Activated CD4-positive, CD25-positive, alpha-beta regulatory T cell (primary cell): ENCODE measurements at places on chromosomes 7 and 10.

GRCh38 chr10:112763916-112764520 lies 186.0 kb upstream of the TCF7L2 start:
- no peak for DNase-seq

DNA sequence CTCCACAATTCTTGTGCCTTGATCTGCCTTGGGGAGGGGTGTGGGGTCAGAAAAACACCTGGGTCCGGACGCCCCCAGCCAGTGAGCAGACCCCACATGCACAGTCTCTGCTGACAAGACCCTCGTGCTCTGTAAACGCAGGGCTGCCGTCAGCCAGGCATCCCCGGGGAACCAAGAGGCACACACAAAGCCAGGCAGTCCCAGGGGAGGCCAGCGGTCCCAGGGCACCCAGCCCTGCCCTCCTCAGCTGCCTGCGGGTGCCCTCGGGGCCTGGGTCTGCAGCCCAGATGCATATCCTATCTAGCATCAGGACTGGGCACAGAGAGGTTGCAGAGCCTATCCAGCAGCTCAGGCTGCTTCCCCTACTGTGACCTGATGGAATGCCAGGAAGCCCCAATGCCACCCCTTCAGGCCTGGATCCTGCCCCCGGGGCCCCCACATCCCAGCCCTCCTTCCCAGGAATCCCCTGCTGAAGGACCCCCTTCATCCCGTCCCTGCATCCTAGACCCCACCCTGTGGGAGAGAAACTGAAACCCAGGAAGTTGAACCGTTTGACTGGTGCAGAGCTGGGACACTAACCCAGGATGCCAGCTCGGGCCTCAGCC lies 92.4 kb downstream of the MICALL2 start:
- DNase-seq, result no peak

- no peak for DNase-seq
Measured at GRCh38 chr10:102948176-102948575, 30.1 kb downstream of the CNNM2 start.

DNA sequence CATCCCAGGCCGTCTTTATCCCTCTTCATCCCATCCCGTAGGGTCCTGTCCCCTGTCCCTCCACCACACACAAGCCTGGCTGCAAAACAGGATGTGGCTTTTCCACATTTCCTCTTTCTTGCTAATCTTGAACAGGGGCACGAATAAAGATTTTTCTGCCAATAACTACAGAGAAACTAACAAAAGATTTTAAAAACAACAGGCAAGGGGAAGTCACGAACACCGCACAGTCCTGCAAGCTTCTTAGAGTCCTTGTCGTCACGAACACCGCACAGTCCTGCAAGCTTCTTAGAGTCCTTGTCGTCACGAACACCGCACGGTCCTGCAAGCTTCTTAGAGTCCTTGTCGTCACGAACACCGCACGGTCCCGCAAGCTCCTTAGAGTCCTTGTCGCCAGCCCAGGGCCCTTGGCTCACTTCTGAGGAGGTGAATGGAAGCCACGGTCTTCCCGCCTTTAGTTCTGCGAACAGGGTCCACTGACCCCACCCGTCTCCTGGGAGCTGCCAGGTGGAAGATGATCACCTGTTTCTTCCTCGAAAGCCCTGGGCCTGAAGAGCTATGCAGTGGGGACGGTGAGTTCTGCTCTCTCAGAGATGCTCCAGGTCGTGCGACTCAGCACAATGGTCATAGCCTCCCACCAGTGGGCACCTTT lies 10.3 kb upstream of the INSIG1 start:
- DNase-seq, result no peak

DNA sequence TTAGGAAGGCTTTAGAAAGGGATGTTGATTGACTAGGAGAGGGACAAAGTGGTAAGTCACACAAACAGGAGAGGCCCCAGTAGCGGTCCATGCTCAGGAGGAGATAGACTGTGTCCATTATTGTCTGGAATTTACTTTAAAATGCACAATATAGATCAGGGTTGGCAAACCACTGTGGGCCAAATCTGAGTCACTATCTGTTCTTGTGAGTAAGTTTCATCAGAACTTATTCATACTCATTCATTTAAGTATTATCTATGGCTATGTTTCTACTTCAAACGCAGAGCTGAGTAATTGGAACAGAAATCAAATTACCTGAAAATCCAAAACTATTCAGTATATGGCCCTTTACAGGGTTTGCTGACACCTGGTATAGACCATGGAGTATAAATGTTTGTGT lies 166.5 kb downstream of the COL28A1 start:
- no peak for DNase-seq

GRCh38 chr7:100157334-100158228 lies 942 bp downstream of the TRAPPC14 start:
- DNase-seq, result no peak

GRCh38 chr7:20350518-20350951 lies 19.8 kb downstream of the ITGB8 start:
- no peak for DNase-seq

GRCh38 chr7:27096768-27097514 lies 1.1 kb upstream of the HOXA1 start:
- no peak for DNase-seq
